ENCODE measurements at places on chromosomes 16 and 17. TPM values are rescaled to one million over a fixed set of nuclear protein-coding genes. Genes with fewer than 3 reads are reported as not detected.

GRCh38 chr16:81293909-81294802 is 20.6 kb upstream of the GAN start:
- DNase-seq: peak; percentile 32

DNA sequence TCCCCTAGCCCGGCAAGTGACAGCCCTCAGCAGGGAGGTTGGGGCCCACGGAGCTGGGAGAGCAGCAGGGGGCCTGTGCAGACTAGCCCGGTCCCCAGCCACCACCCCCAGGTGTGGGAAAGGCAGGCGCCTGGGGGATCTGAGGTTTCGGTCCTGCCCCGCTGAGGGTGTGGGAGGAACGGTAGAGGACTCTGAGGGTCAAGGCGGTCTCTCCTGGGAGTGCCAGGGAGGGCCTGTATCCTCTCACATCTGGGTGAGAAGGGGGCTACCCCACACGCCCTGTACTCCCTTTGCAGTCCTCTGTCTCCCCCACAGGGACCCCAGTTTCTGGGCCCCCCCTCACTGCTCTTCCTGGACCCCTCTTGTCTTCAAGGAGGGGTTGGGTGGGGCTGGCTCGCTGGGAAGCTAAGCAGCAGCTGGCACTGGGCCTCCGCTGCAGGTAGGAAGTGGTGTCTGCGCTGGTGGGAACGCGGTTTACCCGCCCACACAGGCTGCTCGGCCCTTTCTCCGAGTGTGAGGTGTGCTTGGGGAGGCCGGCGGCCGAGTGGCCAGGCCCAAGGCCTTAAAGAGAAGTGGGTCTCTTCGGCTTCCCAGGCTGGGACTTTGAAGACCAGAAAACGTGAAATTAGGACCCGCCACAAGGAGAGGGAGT is 15.4 kb downstream of the CD7 start:
- no peak for DNase-seq

C17orf78 gene
- not detected for total RNA-seq

- DNase-seq: no peak
These were observed 3.3 kb upstream of the N4BP1 start for GRCh38 chr16:48613061-48613957.

GRCh38 chr16:10616756-10617640 is 36.6 kb upstream of the EMP2 start:
- no peak for DNase-seq

DNA sequence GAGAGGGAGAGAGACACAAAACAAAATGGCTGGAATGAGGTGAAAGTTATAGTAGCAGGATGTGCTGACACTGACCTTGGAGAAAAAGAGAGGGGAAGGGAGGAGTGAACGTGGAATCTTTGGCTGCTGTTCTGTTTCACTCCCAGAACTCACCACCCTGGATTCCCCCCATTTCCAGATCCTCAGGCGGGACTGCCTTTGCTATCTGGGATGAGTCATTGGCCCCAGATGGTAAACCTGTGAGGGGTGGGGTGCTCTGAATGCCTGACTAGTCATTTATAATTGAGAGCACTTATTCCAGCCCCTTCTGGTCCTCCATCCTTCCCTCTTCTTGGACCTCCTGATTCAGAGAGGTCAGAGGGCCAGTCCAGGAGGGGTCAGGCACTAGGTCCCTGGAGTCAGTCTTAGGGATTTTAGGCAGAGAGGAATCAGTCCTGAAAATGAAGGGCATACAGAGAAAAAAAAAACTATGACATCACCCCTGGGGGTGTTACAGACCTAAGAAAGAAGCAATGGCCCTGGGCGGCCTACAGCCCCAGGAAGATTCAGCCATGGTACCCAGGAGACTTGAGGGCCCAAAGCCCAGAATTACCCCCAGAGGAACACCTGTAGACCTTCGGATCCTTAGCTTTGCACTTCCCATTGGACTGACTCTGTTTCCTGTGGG is 2.2 kb upstream of the ZG16 start:
- no peak for DNase-seq

- no peak for DNase-seq
These were observed 13.0 kb upstream of the LGALS3BP start for GRCh38 chr17:78992542-78993212.

- no peak for DNase-seq
These were observed 3.6 kb downstream of the SCNN1G start for GRCh38 chr16:23186171-23186570.

- DNase-seq: no peak
These were observed 19.8 kb downstream of the MPG start for GRCh38 chr16:97822-98221.

PCTP gene
- total RNA-seq: 99.0 TPM

KRTAP2-2 gene
- total RNA-seq: not detected

MYH10 gene
- total RNA-seq: 150 TPM

DNA sequence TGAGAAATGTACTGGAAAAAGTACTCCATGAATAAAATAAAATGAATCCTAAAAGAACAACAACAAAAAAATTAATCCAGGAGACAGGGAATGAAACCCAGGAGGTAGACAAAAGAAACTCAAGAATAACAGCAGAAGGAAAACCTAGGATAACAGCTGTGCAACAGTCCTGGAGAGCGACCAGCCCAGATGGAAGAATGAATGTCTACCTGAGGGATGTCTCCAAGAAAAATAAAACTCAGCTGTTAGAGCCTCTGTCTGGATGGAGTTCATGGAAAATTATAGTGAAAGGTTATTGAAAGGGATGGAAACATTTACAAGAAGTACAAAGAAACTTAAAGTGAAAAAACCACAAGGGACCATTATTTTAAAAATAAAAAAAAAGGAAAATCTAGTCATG is 135.8 kb upstream of the CA10 start:
- DNase-seq: no peak

- DNase-seq: no peak
These were observed 69.9 kb upstream of the NACA2 start for GRCh38 chr17:61660746-61661485.

GRCh38 chr17:6910987-6911603 is 79.6 kb upstream of the TEKT1 start:
- DNase-seq: peak; percentile 41

DNA sequence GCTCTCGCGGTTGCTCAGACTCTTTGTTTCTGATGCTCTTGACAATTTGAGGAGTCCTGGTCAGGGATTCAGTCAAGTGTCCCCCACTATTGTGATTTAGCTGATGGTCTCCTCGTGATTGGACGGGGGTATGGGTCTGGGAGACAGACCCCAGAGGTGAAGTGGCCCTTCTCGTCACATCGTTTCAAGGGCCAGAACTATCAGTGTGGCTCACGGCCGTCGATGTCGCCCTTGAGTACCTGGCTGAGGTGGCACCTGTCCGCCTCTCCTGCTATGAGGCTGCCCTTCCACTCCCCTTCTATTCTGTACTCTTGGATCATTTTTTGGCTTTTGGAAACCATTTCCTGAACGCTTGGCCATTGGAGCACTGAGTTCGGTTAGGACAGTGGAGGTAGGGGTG is 7.4 kb upstream of the MEAK7 start:
- DNase-seq: no peak

MT1A gene
- not detected for total RNA-seq

DNA sequence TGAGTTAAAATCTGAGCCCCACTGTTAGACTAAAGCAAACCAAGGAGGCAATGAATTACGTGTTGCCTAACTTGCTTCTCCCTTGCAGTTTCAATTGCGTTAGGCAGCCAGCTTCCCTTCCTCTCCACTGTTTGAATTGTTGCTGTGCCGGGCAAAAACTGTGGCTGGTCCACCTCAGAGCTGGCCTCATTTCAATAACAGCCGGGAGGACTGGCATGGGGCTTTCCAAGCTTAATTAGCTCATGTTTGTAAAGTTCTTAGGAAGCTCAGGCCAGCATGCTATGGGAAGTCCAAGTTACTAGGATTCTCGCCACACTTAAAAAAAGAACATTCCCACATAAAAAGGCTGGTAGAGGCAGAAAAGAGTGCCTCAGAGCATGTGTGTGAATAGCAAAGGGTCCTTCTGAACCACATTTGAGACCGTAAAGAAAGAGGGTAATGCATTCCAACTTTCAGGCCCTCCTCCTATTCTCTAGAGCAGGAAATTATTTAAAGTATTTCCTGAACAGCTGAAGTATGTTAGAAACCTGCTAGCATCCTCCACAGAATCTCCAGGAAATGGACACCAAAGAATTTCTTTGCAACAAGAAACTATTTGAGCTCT is 79.0 kb upstream of the SMURF2 start:
- DNase-seq: peak; percentile 65

HBQ1 gene
- total RNA-seq: not detected

DNA sequence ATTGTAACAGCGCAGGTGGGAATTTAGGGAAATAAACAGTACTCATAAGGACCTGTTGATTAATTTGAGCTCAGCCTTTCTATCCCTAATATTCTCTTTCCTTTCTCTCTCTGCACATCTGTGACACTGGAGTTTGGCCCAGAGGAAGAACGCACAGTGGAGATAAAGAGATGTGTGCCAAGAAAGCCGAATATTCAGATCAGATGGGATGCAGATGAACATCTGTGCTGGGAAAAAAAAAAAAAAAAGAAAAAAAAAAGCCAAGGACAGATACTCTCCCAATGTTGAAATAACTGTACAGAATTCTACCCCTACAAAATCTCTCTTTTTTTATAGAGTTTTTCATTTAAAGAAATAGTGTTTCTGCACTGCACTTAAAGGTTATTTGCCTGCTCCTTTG is 485.4 kb downstream of the KCNJ2 start:
- no peak for DNase-seq

GRCh38 chr17:30112794-30113193 is 3.8 kb upstream of the NSRP1 start:
- no peak for DNase-seq

- peak; percentile 89 for DNase-seq
These were observed 3.6 kb upstream of the LITAFD start for GRCh38 chr16:8878523-8878911.

DNA sequence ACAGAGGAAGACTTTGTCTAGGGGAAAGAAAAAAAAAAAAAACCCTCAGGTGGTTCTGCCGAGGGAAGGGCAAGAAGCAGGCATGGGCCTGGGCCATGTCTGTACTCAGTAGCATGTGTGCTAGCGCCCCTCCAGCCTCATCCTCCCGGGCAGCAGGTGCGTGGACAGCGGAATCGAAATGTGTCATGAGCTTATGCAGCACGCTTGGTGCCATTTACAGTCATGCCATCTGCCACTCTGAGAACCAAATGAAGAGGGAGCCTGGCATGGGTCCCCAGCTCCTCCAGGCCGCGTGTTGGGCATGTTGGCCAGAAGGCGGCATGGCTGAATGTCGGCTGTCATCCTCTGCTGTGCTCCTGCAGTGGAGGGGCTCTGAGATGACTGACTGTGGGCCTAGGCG is 31.4 kb downstream of the CRAMP1 start:
- no peak for DNase-seq

ABCA6 gene
- total RNA-seq: not detected

DNA sequence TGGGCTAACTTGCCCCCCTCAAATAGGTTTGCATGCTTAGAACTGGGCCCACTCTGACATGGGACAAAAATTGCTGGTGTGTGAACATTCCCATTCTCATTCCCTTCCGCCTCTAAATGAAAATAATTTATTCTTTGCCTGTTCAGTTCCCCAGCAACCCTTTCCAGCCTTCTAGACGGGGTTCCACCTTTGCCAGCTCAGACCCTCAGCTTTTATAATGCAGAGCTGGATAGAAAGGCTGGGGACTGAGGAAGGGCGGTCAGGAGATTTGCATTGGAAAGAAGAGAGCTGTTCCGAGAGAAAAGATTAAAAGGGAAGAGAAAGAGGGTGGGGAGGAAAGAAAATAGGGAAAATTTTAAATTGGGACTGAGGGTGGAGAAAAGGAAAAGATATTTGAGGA is 151.1 kb upstream of the WSCD1 start:
- DNase-seq: no peak

GRCh38 chr16:81902025-81902424 is 109.2 kb downstream of the SDR42E1 start:
- no peak for DNase-seq

DNA sequence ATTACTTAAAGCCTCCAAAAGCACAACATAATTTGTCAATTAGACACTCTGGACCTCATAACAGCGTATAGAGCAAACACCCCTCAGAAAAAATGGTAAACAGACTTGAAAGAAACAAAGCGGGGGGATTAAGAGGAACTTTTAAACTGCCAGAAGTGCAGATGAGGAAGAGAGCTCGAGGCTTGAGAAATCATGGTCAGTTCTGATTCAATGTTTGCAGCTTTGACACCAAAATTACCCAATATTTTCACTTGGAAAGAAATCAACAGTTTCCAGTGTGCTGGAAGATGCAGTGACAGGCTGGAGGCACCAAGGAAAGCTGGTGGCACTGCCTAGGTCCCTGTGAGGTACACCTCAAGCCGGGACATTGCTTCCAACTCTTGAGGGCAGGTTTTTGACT is 180.9 kb upstream of the TOX3 start:
- DNase-seq: no peak

CHMP1A gene
- 91.1 TPM for total RNA-seq

TPSG1 gene
- not detected for total RNA-seq

DNA sequence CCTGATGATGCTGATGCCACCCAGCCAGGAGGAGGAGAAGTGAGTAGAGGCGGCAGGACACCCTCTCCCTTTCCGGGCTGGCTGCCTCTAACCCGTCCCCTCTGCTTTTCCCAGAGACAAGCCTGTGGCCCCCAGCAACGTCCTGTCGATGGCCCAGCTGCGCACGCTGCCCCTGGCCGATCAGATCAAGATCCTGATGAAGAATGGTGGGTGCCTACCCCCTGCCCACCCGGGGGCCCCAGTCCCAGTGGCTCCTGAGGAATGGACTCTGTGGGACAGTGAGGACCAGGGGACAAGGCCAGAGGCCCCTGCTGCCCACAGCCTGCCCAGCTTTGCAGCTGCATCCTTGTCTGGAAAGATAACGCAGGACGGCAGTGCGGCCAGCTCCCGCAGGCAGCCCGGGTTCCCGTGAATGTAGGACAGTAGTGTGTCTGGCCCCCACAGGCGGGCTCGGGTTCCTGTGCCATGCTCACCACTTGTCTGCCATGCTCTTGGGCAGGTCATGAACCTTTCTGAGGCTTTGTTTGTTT is 19.9 kb downstream of the POLR3E start:
- no peak for DNase-seq

DNA sequence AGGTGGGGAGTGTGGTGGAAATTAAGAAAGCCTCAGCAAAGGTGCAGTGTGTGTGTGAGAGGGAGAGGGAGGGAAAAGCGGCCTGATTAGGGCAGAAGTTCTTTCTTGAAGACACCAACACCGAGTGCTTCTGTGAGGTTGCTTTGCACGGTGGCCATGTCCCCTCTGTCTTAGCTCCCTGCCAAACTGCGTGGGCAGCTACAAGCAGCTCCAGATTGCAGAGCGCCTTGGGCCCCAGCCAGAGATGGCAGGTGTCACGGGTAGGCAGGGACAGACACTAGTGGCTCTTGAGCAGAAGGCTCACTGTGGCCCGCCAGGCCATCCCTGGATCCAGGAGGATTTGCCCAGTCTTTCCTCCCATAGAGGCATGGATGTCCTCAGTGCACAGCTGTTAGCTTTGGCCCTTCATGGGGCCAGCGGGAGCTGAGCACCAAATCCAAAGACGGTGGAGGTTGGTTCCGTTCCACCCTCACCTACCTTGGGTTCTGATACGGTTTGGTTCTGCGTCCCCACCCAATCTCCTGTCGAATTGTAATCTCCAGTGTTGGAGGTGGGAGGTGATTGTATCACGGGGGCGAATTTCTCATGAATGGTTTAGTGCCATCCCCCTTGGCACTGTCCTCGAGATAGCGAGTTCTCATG is 21.4 kb downstream of the KIAA0513 start:
- DNase-seq: no peak

GRCh38 chr16:29744541-29745101 is 1.2 kb downstream of the C16orf54 start:
- no peak for DNase-seq

TSR1 gene
- 47.3 TPM for total RNA-seq

GRCh38 chr17:57004944-57005579 is 27.1 kb downstream of the SCPEP1 start:
- no peak for DNase-seq

- peak; percentile 71 for DNase-seq
These were observed 18.0 kb downstream of the XPO6 start for GRCh38 chr16:28193530-28194423.

GRCh38 chr17:17851103-17852002 is 14.6 kb upstream of the SREBF1 start:
- no peak for DNase-seq
